ENCODE measurements at places on chromosomes 13 and 19.

DNA sequence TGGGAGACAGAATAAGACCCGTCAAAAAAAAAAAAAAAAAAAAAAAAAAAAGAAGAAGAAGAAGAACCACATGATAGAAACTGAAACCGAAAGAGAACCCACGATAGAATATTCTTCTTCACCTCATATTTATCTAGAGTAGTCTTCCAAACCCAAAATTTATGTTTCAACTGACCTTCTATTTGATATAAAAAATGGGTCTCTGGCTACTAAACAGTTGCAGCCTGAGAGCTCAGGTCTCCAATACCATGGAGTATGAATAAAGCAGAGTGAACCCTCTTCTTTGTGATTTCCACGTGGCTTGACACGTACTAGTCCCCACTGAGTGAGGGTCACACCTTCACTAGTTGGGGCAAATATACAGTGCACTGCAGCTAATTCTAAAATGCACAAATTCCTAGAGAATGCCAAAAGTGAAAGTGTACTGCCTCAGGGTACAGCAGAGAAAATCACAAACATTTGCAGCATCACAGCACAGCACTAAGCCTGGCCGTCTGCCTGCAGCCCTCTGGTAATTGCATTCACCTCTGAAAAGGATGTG, 30.8 kb upstream of the RFC3 start:
- H3K27ac ChIP-seq, result no peak overlapping the region
- no peaks in the 10 kb centered on the region for H3K36me3 ChIP-seq
- H3K27me3 ChIP-seq, result no peaks in the 10 kb centered on the region
- no peak for DNase-seq
- peak overlapping the region; percentile 3 for H3K4me3 ChIP-seq

DNA sequence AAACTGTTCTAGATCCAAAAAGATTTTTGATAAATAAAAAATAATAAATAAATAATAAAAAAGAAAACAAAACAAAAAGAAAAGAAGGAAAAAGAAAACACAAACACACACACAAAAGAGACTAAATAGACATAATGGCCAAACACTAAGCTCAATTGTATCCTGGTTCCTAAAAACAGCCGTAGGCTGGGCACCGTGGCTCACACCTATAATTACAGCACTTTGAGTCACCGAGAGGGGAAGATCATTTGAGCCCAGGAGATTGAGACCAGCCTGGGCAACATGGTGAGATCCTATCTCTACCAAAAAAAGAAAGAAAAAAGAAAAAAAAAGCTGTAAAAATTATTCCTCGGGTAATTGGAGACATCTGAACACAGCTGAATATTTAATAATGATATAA, 8.9 kb downstream of the ETHE1 start:
- H3K4me3 ChIP-seq, result no peak overlapping the region
- H3K27ac ChIP-seq, result no peak overlapping the region
- no peaks in the 10 kb centered on the region for H3K36me3 ChIP-seq
- H3K27me3 ChIP-seq, result no peaks in the 10 kb centered on the region
- DNase-seq, result no peak
- no peaks in the 10 kb centered on the region for H3K4me1 ChIP-seq

DNA sequence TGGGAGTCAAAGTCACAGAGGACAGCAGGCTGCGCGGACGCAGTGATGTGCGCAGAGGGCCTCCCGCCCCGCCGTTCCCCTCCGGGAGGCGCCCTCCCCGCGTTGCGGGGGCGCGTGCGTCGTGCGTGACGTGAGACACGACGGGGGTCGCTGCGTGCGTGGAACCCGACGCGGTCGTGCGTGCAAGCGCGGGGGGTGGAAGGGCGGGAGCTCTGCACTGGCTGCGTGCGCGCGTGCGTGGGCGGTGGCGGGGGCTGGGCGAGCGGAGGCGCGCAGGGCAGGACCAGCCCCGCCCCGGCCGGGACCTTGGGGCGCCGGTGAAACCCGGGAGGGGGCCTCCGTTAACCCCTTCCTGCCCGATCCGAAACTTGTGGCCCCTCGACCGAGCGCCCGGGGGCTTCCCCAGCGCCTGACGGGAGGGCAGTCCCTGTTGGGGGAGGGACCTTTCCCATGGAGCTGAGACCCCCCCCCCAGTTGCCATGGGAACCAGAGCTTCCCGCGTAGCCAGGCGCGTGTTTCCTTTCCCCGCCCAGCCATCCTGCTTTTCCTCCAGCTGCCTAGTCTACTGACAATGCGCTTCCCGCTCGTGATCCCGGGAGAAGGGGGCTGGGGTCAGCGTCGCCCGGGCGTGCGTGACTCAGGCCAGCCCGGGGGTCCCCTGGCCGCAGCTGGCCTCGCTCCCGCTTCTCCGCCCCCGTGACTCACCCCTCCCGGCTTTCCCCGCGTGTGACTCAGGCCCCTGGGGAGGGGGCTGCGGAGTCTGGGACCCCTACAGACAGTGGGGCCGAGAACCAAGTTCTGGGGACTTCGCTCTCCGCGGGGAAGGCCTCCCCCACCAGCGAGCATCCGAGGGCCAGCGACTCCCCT, 7.3 kb upstream of the HOOK2 start:
- H3K27me3 ChIP-seq, result no peaks in the 10 kb centered on the region
- H3K4me1 ChIP-seq, result peaks cover 67% of the 10 kb centered on the region
- DNase-seq, result peak; percentile 91
- H3K36me3 ChIP-seq, result no peaks in the 10 kb centered on the region
- H3K27ac ChIP-seq, result peak overlapping the region; percentile 99
- peak overlapping the region; percentile 32 for H3K4me3 ChIP-seq

- peak overlapping the region; percentile 93 for H3K4me3 ChIP-seq
- DNase-seq, result peak; percentile 63
- H3K27me3 ChIP-seq, result no peaks in the 10 kb centered on the region
- peak overlapping the region; percentile 97 for H3K27ac ChIP-seq
- no peaks in the 10 kb centered on the region for H3K4me1 ChIP-seq
- H3K36me3 ChIP-seq, result no peaks in the 10 kb centered on the region
Measured at GRCh38 chr13:74135326-74136083, 1.3 kb upstream of the KLF12 start.

GRCh38 chr13:109196948-109197347, 567.5 kb downstream of the MYO16 start:
- H3K36me3 ChIP-seq, result no peaks in the 10 kb centered on the region
- H3K4me1 ChIP-seq, result no peaks in the 10 kb centered on the region
- no peak overlapping the region for H3K27ac ChIP-seq
- H3K27me3 ChIP-seq, result no peaks in the 10 kb centered on the region
- DNase-seq, result no peak

- peak overlapping the region; percentile 59 for H3K27ac ChIP-seq
- no peaks in the 10 kb centered on the region for H3K36me3 ChIP-seq
- H3K27me3 ChIP-seq, result no peaks in the 10 kb centered on the region
- H3K4me3 ChIP-seq, result peak overlapping the region; percentile 82
Measured at GRCh38 chr13:73059460-73060250, 850 bp downstream of the KLF5 start.

DNA sequence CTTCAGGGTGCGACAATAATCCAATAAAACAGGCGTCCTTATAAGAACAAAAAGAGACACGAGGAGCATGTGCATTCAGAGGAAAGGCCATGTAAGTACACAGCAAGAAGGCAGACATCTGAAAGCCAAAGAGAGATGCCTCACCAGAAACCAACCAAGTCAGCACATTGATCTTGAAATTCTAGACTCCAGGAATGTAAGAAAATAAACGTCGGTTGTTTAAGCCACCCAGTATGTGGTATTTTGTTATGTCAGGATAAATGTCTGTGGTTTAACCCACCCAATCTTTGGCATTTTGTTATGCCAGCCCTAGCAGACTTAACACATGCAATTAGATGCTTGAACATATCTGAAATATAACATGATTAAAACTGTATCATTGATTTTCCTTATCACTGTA, 452.0 kb downstream of the SLITRK6 start:
- no peak overlapping the region for H3K4me3 ChIP-seq
- no peak overlapping the region for H3K27ac ChIP-seq

DNA sequence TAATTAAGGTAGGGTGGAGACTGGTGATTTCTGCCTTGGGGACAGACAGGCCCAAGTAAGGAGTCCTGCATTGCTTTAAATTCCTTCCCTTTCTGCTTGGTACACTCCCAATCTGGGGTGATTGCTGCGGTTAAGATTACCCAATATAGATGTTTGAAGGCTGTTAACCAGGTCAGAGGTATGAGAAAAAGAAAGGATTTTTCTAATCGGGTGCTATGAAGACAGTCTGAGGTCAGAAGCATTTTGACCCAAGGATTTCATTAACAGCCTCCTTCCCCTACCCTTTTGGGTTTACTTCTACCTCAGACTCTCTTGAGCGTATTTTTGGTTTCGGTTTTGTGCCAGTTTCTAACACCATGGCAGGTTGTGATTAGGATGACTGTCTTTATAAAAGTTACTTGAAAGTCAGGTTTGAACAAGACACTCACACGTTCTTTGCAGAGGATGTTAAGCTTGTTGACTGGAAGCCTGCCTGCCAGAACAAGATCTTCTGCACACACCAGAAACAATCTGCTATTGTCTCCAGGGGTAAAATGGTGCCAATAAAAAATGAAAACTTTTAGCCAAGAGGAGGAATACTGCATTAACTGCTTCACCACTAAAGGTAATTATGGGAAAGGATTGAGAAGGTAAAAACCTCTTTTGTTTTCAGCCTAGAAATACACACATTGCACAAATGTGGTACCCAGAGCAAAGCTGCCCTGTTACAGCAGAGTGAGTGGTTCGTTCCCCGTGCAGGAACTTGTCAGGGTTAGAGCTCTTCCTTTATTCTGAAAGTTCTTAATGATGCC, 108.8 kb downstream of the NDFIP2 start:
- H3K4me3 ChIP-seq, result no peak overlapping the region
- H3K27ac ChIP-seq, result no peak overlapping the region
- H3K36me3 ChIP-seq, result no peaks in the 10 kb centered on the region
- H3K4me1 ChIP-seq, result no peaks in the 10 kb centered on the region

All from right atrium auricular region (tissue), 2 donors.